ENCODE measurements at places on chromosomes 11 and 22. TPM values are rescaled to one million over a fixed set of nuclear protein-coding genes. Genes with fewer than 3 reads are reported as not detected.

DNA sequence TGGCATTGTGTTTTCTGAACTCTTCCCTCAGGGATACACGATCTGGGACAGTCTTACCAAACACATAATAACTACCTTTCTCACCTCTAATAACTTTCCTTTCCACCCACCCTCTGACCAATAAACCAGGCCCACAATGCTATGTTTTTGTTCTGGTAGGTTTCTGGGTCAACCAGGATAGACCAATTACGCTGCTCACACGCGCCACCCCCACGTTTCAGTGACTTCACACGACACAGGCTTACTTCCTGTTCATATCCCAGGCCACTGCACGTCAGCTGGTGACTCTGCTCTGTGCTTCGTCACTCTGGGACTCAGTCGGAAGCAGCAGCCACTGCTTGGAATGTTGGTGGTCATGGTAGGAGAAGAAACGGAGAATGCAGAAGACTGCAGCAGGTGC, 2.5 kb downstream of the KRTAP5-4 start:
- DNase-seq: no peak

GRCh38 chr11:44943118-44943517, 7.6 kb downstream of the TP53I11 start:
- DNase-seq: no peak

DNA sequence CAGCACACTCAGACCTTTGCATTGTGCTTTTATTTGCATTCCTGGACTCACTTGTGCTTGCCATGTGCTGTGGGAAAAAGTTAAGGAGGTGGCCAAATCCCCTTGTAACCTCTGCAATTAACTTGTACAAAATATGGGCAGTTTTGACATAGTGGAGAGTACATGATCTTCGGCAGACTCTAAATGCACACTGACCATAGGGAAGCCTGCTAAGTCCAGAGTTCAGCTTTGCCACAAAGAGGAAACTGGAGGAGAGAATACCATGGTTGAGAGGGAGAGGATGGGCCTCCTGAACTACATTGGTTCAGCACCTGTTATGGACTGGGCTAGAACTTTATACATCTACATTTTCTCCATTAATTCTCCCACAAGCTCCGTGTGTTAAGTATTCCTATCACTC, 37.6 kb upstream of the CEP295 start:
- DNase-seq: no peak

DNA sequence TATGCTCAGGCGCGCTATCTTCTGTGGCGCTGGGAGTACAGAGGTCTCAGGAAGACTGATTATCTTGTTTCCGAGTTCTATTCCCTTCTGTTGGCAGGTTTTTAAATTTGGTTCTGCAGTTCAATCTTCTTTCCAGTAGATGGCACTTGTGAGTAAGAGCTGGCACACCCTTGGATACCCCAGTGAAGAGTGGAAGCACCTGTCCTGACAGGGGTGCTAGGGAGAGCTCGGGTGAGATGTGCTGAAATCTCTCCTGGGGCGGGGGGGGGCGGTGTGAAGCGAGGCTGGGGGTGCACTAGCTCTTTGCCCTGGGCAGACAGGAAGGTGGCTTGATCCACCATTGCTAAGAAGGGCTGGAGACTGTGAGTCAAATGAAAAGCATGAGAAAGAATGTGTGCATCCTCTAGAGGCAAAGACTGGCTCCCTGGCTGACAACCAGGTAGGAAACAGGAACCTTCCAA, 679.9 kb upstream of the CCDC179 start:
- no peak for DNase-seq

- no peak for DNase-seq
Measured at GRCh38 chr22:38016182-38017151, 32.1 kb upstream of the SOX10 start.

DNA sequence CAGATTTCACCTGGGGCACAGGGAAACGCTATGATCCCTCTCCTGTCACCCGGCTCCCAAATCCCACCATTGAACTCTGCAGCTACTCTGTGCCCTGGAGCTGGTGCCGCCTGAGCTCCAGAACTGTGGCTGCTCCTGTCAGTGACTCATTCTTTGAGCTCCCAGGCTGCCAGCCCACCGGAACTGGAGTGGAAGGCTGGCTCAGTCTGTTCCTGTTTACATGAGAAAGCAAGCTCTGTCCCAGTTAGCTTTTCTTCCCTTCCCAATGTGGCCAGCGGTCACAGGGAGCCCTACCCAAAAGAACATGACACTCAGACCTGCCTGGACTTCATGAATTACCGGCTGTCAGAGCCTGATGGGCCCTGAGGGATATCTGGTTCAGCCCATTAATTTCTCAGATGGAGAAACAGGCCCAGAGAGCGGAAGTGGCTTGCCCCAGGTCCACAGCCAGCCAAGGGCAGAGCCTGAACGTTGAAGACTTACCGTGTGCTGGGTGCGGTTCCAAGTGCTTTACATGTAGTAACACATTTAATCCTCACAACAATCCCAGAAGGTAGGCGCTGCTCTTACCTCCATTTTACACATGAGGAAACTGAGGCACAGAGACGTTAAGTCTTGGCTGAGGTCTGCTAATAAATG, 23.8 kb upstream of the IGSF22 start:
- DNase-seq: no peak

- DNase-seq: peak; percentile 37
Measured at GRCh38 chr22:49571326-49571725, 256.3 kb downstream of the BRD1 start.

DNA sequence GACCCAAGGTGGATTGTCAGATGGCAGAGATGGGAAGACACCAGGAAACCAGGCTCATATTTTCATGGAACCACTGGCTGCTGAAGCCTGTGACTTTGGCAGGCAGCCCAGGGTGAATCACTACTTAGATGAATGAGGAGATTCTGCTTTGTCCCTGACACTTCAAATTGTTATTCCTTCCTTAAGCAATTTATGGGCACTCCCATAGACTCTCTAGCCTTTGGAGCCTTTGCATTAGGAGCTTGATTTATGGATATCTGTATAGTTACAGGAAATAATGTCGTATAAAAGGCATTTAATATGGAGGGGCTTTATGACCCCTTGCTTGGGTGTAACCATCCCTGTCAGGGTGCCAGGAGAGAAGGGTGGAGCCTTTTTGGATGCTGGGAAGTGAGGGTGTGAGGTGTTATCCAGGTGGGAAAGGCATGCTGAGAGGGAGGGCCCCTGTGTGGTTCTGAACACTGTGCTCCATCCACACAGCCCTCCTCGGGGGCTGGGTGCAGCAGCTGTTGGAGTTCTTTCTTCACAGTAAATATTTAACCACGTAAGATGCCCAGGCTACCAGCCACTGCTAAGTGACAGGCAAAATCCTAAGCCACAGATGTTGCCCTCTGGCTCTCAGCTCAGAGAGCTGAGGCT, 35.3 kb downstream of the IL18 start:
- no peak for DNase-seq

- no peak for DNase-seq
Measured at GRCh38 chr11:28736256-28736655, 628.1 kb downstream of the METTL15 start.

DNA sequence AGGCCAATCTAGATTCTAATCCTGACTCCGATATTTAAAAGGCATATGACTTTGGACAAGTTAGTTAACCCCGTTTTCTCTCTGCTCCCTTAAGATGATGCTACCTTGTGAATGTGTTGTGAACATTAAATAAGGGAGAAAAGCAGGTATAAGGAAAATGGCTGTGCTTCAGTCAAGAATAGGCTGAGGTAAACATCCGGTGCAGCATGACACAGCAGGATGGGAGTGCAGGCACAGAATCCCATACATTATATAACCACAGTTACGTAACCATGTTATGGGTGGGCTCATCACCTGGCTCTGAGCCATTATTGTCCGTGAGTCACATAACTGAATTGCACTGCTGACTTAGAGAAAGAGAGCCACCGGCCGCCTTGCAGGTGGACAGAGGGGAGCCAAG, 382.2 kb upstream of the ANO5 start:
- DNase-seq: no peak

The MN1 gene
- total RNA-seq: 6.5 TPM

The KIRREL3 gene
- not detected for total RNA-seq

The ZNF280A gene
- total RNA-seq: not detected

The HBG2 gene
- total RNA-seq: not detected

The NLRP14 gene
- not detected for total RNA-seq

The OR52E8 gene
- not detected for total RNA-seq

The ATG2A gene
- 82.2 TPM for total RNA-seq

All from suprapubic skin (tissue), 4 donors.